GM23338 (cell line): ENCODE measurements at places on chromosomes 12 and 14. TPM values are rescaled to one million over a fixed set of nuclear protein-coding genes. Genes with fewer than 3 reads are reported as not detected.

- H3K4me1 ChIP-seq, result peaks cover 40% of the 10 kb centered on the region
- no peaks in the 10 kb centered on the region for H3K36me3 ChIP-seq
- no peak for DNase-seq
- H3K27ac ChIP-seq, result no peak overlapping the region
- peaks cover 2% of the 10 kb centered on the region; the same call in 1 of the 2 replicates for H3K27me3 ChIP-seq
These were observed 125.3 kb downstream of the WIF1 start for GRCh38 chr12:64995816-64996215.

DNA sequence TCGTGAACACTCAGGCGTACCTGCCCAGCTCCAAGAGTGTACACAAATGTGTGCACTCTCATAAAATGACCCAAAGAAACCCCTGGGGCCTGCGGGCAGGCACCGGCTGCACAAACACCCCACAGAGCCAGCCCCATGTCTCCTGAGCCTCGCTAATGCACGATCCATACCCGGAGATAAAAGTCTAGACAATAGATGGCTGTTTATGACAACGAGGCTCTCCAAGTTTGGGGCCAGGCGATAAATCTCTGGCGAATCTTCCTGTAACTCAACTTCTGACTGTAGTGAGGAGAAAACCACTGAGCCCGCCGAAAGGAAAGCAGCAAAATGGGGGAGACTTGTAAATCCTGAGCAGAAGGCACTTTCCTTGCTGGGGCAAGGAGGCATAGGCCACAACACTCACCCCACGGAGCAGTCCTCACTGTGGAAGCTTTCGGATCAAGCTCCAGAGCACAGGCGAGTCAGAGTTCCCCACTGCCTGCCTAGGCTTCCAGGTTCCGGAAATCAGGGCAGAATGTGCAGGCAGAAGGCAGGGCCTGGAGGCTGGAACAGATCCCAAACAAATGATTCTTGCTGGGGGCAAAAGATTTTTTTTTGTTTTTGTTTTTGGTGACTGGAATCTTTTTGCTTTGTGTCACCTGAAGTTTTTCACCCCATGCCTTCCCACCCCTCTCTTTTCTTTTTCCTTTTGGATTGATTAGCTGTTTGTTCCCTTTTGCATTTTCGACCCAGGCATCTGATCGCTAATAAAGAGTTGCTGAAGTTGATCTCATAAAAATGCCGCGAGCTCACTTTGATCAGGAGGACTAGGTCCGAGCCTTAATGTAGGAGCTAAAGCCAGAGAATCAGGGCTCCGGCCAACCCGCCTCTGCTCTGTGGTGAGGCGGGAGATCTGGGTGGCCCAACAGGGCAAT is 4.5 kb upstream of the HOXC11 start:
- peaks cover 18% of the 10 kb centered on the region for H3K4me1 ChIP-seq
- H3K36me3 ChIP-seq, result no peaks in the 10 kb centered on the region; the same call in 1 of the 2 replicates
- H3K27ac ChIP-seq, result no peak overlapping the region
- no peak for DNase-seq
- H3K4me3 ChIP-seq, result no peak overlapping the region

DNA sequence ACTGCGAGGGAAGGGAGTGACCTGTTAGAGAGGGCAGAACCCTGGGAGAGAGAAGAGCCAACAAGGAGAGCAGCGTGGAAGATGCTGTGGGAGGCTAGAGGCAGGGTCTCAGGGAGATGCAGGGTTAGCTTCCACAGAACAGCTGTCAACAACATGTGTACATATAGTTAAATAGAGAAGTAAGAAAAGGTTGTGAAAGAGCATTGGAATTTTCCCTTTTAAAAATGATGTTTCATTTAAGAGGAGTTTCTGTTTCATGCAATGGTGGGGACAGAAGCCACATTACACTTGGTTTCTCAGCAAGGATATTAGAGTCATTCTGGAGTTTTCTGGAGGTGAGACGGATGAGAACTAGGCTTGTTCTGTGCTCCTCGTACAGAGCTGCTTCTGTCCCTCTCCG is 23.8 kb upstream of the TBC1D30 start:
- DNase-seq, result no peak
- no peaks in the 10 kb centered on the region for H3K4me1 ChIP-seq
- H3K27ac ChIP-seq, result no peak overlapping the region
- H3K4me3 ChIP-seq, result no peak overlapping the region
- no peaks in the 10 kb centered on the region for H3K36me3 ChIP-seq
- no peaks in the 10 kb centered on the region for H3K27me3 ChIP-seq

GRCh38 chr12:113103756-113104450 is 31.7 kb downstream of the RASAL1 start:
- no peak overlapping the region for H3K27ac ChIP-seq
- no peaks in the 10 kb centered on the region for H3K4me1 ChIP-seq
- no peaks in the 10 kb centered on the region for H3K36me3 ChIP-seq
- H3K27me3 ChIP-seq, result no peaks in the 10 kb centered on the region
- DNase-seq, result peak; percentile 89

DNA sequence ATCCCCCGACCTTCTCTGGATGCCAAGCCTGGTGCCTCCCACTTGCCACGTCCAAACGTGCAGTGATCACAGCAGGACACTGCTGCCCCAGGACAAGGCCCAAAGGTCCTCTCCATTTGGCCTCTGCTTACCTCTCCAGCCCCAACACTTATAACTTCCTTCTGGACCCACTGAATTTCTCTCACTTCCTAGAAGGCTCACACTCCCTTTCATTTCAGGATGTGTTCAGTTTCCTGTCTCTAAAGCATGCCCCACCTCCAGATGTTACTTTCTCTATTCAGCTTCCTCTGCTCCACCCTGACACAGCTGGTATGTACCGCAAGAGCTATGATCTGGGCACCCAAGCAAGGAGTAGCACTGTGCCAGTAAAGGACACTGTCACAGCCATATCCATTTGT is 33.0 kb downstream of the CDKL1 start:
- H3K27me3 ChIP-seq, result no peaks in the 10 kb centered on the region
- no peaks in the 10 kb centered on the region for H3K36me3 ChIP-seq
- H3K4me1 ChIP-seq, result no peaks in the 10 kb centered on the region
- no peak for DNase-seq

DNA sequence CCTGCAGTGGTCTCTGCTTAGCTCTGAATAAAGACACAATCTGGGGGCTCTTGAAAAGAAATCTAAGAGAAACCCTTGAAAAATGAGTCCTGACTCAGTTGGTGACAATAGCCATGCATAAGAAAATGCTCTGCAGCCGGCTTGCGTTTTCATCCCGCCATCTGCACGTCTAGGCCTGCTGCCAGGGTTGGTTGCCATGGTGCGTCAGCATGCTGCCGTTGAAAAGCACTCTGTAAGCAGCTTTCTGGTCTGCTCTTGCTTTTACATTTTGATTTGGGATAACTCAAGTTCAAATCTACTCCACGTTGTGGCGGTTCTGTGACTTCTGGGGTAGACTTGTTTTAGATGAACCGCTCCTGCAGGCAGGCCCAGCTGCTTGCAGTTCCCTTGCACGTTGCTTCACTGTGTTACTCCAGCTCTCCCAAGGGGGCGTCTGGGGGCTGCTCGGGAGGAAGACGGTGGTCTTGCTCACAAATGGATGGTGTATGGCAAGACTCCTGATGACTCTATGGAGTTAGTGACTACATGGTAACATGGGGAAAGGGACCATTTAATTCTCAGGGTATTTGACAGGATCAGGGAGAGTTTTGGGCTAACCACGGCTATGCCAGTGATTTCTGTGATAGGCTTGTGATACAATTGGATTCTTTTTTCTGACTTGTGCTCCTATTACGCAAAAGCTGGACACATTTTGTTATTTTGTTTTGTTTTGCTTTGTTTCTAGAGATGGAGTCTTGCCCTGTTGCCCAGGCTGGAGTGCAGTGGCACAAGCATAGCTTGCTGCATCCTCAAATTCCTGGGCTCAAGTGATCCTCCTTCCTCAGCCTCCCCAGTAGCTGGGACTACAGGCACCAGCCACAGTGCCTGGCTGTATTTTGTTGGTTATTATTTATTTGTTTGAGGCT is 15.8 kb downstream of the WNT5B start:
- no peak for DNase-seq
- H3K27ac ChIP-seq, result no peak overlapping the region
- H3K4me1 ChIP-seq, result peaks cover 7% of the 10 kb centered on the region; the same call in 1 of the 2 replicates

- no peaks in the 10 kb centered on the region for H3K36me3 ChIP-seq
- no peak for DNase-seq
- H3K27ac ChIP-seq, result no peak overlapping the region
- H3K4me1 ChIP-seq, result peaks cover 21% of the 10 kb centered on the region
- no peaks in the 10 kb centered on the region for H3K27me3 ChIP-seq
These were observed 96.8 kb upstream of the MDM1 start for GRCh38 chr12:68428724-68429501.

DNA sequence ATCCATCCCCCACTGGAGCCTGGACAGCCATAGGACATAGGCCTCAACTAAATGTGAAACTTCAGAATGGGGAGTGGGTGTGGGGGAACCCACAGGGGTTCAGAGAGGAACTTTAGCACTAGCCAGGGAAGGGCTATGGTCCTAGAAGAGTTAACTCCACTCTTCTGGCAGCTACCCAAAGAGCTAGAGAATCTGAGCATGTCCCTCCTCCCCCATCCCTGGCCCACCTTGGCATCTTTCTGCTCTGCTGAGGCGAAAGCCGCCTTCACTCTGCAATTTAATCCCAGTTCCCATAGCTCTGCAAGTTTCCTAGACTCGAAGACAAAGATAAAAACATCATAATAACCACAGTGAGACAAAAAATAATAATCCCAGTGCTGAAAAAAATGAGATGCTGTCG is 214.7 kb upstream of the RTL1 start:
- H3K27me3 ChIP-seq, result no peaks in the 10 kb centered on the region
- H3K36me3 ChIP-seq, result no peaks in the 10 kb centered on the region
- H3K27ac ChIP-seq, result no peak overlapping the region
- no peaks in the 10 kb centered on the region for H3K4me1 ChIP-seq

- H3K4me1 ChIP-seq, result peaks cover 42% of the 10 kb centered on the region
- H3K27me3 ChIP-seq, result no peaks in the 10 kb centered on the region
- H3K27ac ChIP-seq, result no peak overlapping the region
- no peak for DNase-seq
These were observed 53.8 kb downstream of the SETD3 start for GRCh38 chr14:99426813-99427346.

DNA sequence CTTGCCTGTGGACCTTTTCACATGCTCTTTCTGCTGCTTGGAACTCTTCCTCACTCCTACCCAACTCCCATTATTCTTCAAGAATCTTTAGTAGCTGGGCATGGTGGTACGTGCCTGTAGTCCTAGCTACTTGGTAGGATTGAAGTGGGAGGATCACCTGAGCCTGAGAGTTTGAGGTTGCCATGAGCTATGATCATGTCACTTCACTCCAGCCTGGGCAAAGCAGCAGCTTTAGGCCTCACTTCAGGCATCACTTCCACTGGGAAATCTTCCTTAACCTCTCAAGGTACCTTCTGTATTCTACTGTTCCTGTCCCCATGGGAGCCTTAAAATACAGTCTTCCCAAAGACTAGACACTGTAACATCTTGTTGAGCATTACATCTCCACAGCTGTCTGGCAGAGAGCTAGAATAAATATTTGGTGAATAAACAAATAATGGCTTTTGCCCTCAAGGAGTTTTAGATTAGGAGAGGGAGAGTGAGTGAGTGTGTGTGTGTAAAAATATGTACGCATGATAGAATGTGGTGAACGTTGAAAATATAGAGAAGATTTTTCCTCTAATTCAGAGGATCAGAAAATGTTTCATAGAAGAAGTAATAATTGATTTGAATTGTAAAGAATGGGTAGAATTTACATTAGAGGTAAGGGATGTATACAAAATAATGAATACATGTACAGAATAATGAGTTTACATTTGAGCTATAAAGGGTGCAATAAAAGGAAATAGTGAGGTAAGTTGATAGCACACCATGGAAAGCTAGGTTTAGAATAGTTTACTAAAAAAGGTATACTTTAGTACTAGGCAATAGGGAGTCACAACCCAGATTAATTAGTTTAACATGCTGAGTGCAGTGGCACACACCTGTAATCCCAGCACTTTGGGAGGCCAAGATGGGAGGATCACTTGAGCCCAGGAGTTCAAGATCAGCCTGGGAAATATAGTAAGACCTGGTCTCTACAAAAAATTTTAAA is 29.2 kb upstream of the BMAL2 start:
- H3K27ac ChIP-seq, result no peak overlapping the region
- no peaks in the 10 kb centered on the region; the same call in 1 of the 2 replicates for H3K36me3 ChIP-seq
- H3K27me3 ChIP-seq, result no peaks in the 10 kb centered on the region
- H3K4me1 ChIP-seq, result no peaks in the 10 kb centered on the region

DNA sequence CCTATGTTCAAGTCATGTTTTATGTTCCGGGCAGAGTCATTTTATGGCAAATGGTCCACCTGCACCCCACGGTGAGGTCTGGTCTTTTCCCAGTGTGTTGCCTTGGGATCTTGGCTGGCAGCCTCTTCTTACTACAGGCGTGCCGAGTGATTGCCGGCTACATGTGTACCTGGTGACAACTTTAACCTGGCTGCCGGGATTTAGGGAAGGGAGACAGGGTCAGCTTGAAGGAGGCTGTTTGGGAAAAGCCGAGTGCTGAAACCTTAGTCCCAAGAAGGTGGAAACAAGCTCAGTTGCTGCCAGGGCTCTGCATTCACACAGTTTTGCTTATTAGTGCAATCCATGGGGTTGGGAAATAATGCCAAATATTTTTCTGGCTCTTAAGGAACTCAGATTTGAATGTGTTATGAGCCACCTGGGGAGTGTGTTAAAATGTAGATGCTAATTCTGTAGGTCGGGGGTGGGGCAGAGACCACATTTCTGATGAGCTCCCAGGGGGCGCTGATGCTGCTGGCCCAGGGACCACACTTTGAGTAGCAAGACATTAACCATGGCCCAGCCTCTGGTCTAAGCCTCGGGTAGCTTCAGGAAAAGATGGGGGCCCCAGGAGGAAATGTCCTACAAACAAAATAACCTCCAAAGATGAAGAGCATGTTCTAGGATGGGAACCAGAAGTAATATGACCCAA is 179.6 kb downstream of the TBX5 start:
- peak; percentile 70 for DNase-seq
- peaks cover 28% of the 10 kb centered on the region for H3K4me1 ChIP-seq
- H3K4me3 ChIP-seq, result no peak overlapping the region
- H3K27me3 ChIP-seq, result no peaks in the 10 kb centered on the region

- no peak overlapping the region for H3K27ac ChIP-seq
- H3K4me3 ChIP-seq, result no peak overlapping the region
- DNase-seq, result no peak
These were observed 12.2 kb downstream of the DDX51 start for GRCh38 chr12:132131952-132132351.

- 0 out of 2 replicates have a peak overlapping the region, but pooled peaks have one; percentile 50 for H3K27ac ChIP-seq
- peaks cover 33% of the 10 kb centered on the region for H3K4me1 ChIP-seq
- DNase-seq, result peak; percentile 64
- H3K4me3 ChIP-seq, result peak overlapping the region; percentile 90
These were observed 505 bp upstream of the HEBP1 start for GRCh38 chr12:13000616-13000924.

GPR162 gene
- 3.0 and 5.0 TPM in 2 replicates for total RNA-seq

LMO3 gene
- total RNA-seq, result 15.1 and 15.2 TPM in 2 replicates

PTGDR gene
- 0.23 TPM in 1 of 2 replicates, not detected in the other for total RNA-seq

CLEC1A gene
- total RNA-seq, result 1.1 TPM in 1 of 2 replicates, not detected in the other

SMIM10L1 gene
- 9.0 and 9.3 TPM in 2 replicates for total RNA-seq
